Bronchial smooth muscle cell (primary cell): ENCODE measurements at places on chromosomes 7 and 10. TPM values are rescaled to one million over a fixed set of nuclear protein-coding genes. Genes with fewer than 3 reads are reported as not detected.

VWA2 gene
- total RNA-seq, result 0.86 and 0.95 TPM in 2 replicates

CYP3A4 gene
- not detected in 2 replicates for total RNA-seq

LDB3 gene
- total RNA-seq, result under 0.01 and 0.09 TPM in 2 replicates

GBX1 gene
- total RNA-seq, result not detected in 2 replicates

ANKRD1 gene
- 0.16 and 0.43 TPM in 2 replicates for total RNA-seq

UCMA gene
- total RNA-seq, result not detected in 2 replicates

PNLIPRP1 gene
- total RNA-seq, result not detected in 2 replicates

PPP1R17 gene
- under 0.01 TPM in 1 of 2 replicates, not detected in the other for total RNA-seq

SLC18A3 gene
- not detected in 2 replicates for total RNA-seq

GRID2IP gene
- under 0.01 TPM in 1 of 2 replicates, not detected in the other for total RNA-seq

RASSF4 gene
- total RNA-seq, result 8.2 and 10.2 TPM in 2 replicates

RAB19 gene
- not detected in 2 replicates for total RNA-seq

KNDC1 gene
- 0.47 and 3.3 TPM in 2 replicates for total RNA-seq

SLC26A5 gene
- under 0.01 TPM in 1 of 2 replicates, not detected in the other for total RNA-seq
